Skeletal muscle tissue (tissue), 5 donors: ENCODE measurements at places on chromosomes 5 and 9. TPM values are rescaled to one million over a fixed set of nuclear protein-coding genes. Genes with fewer than 3 reads are reported as not detected.

The NPR3 gene
- total RNA-seq = 9.9 TPM

The QRFP gene
- not detected for total RNA-seq

The PCA3 gene
- total RNA-seq = not detected

The REEP2 gene
- 7.3 TPM for total RNA-seq

The MARCOL gene
- not detected for total RNA-seq

The RNF183 gene
- total RNA-seq = not detected

The ENTPD2 gene
- 5.2 TPM for total RNA-seq

The ACOT12 gene
- 0.52 TPM for total RNA-seq

The GTF2H2 gene
- 21.9 TPM for total RNA-seq

The KIF20A gene
- 8.9 TPM for total RNA-seq

The IL13 gene
- total RNA-seq = not detected

The SPATA31E1 gene
- total RNA-seq = not detected

The PDE8B gene
- 1.0 TPM for total RNA-seq
